ENCODE measurements at places on chromosomes 1 and 21. TPM values are rescaled to one million over a fixed set of nuclear protein-coding genes. Genes with fewer than 3 reads are reported as not detected.
A peak's percentile ranks its signal among the peaks of the same experiment; 100 is the strongest.

Gene SPRR2G
- total RNA-seq: not detected

- peak overlapping the region; percentile 97 for H3K27ac ChIP-seq
- H3K4me3 ChIP-seq: no peak overlapping the region
- no peak for DNase-seq
- no peaks in the 10 kb centered on the region for H3K27me3 ChIP-seq
- H3K36me3 ChIP-seq: no peaks in the 10 kb centered on the region
- H3K4me1 ChIP-seq: peaks cover 58% of the 10 kb centered on the region
Measured at GRCh38 chr1:204321051-204321450, 38.7 kb downstream of the PLEKHA6 start.

DNA sequence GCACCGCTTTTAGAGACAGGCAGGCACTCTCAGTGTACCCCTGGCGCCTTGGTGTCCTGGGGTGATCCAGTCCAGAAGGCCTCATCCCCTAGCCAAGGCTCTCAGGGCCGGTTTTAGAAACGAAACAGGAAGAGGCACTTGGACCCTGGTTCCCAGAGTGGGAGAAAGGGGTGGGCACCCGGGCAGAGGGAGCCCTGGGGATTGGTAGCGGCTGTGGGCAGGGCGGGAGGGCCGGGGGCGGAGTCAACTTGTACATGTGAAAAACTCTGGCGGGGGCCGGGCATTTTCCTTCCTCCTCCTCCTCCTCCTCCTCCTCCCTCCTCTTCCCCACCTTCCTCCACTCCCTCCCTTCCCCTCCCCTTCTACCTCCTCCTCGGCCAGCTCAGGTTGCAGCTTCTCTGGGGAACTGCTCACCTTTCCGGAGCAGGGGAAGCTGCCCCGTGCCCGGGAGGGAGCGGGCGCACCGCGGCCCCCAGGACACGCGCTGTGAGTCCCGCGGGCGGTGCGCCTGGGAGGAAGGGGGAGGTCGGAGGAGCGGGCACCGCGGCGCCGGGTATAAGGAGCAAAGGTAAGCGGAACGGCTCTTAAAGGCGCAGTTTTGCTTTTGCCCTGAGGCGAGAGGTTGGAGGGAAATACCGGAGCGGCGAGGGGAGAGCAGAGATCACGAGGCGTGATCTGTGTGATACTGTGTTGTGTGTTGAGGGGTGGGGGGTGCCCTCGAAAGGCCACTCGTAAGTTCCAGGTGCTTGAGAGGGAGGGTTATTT lies at the start of gene CDK18:
TSS of gene CDK18 (plus strand) at position 359 of the 765 bp plus-strand sequence. CDS start 18,499 bp downstream, outside the sequence.
- H3K4me3 ChIP-seq: peak within 1 kb of the TSS; percentile 90
- no peaks in the 10 kb centered on the region for H3K36me3 ChIP-seq
- no peak within 1 kb of the TSS for H3K27ac ChIP-seq
- H3K27me3 ChIP-seq: no peaks in the 10 kb centered on the region
- H3K4me1 ChIP-seq: peaks cover 36% of the 10 kb centered on the region

- DNase-seq: no peak
- peaks cover 6% of the 10 kb centered on the region for H3K4me1 ChIP-seq
- no peaks in the 10 kb centered on the region for H3K36me3 ChIP-seq
- H3K4me3 ChIP-seq: no peak overlapping the region
Measured at GRCh38 chr1:210588946-210589345, 260.2 kb downstream of the HHAT start.

- DNase-seq: no peak
- H3K4me3 ChIP-seq: no peak overlapping the region
- H3K27ac ChIP-seq: no peak overlapping the region
- H3K27me3 ChIP-seq: no peaks in the 10 kb centered on the region
- H3K4me1 ChIP-seq: no peaks in the 10 kb centered on the region
Measured at GRCh38 chr1:81069856-81070255, 730.9 kb upstream of the ADGRL2 start.
